ENCODE measurements at places on chromosomes 7 and 10. TPM values are rescaled to one million over a fixed set of nuclear protein-coding genes. Genes with fewer than 3 reads are reported as not detected.
A peak's percentile ranks its signal among the peaks of the same experiment; 100 is the strongest.

GRCh38 chr10:132584081-132584480, 46.5 kb downstream of the INPP5A start:
- H3K36me3 ChIP-seq: peaks cover 15% of the 10 kb centered on the region
- H3K4me3 ChIP-seq: no peak overlapping the region
- H3K27me3 ChIP-seq: no peaks in the 10 kb centered on the region
- no peak overlapping the region for H3K27ac ChIP-seq
- DNase-seq: no peak

DNA sequence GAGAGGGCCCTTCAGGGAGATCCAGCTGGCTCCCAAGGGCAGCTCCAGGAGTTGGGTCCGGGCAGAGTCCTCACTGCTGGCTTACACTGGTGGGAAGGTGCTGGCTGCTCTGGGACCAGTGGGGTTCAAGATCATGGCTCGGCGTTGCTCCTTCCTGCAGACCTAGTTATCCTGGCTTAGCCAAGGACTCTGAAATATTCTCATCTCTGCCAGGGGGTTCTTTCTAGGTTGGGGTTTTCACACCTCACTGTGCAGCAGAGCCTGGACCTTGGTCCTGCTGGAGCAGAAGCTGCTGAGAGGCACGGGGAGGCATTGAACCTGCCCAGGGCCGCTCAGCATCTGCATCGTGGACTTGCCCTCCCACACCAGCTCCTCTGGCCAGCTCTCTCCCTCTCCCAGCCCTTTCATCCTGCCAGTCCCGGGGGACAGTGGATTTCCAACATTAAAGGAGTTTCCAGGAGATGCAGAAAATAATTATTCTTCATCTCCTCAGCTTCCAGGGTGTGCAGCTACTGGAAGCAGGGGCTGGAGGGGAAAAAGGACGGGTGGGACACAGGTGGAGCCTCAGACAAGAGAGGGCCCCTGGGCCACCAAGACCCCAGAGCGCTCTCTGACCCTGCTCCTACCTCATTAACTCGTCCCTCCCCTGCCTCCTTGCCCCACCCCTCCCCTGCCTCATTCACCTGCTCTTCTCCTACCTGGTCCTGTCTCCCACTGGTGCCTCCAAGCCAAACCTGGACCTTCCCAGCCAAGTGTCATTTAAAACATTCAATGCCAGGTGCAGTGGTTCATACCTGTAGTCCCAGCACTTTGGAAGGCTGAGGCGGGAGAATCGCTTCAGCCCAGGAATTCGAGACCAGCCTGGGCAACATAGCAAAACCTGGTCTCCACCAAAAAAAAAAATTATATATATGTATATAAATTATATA, 42.5 kb downstream of the JAKMIP3 start:
- H3K27ac ChIP-seq: no peak overlapping the region
- no peaks in the 10 kb centered on the region for H3K4me1 ChIP-seq
- DNase-seq: no peak
- H3K27me3 ChIP-seq: no peaks in the 10 kb centered on the region
- no peak overlapping the region for H3K4me3 ChIP-seq
- no peaks in the 10 kb centered on the region for H3K36me3 ChIP-seq

GRCh38 chr7:41002741-41003610, 699.9 kb downstream of the INHBA start:
- no peaks in the 10 kb centered on the region for H3K36me3 ChIP-seq
- H3K4me1 ChIP-seq: no peaks in the 10 kb centered on the region
- no peaks in the 10 kb centered on the region for H3K27me3 ChIP-seq

DNA sequence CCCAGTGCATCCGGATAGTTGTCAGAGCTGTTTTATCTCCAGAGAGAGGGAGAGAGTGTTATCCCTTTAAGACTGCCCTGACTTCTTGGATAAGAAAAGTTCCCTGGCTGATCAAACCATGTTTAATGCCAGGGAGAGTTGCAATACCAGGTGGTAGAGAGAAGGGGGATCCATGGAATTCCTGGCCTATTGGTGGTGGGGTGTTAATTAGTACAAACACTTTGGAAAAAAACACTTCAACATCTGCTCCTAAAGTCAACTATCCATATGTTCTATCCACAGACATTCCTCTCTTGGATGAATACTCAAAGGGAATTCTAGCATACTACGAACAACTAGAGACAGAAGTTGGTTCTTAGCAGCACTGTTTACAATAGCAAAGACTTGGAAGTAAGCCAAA, 307.2 kb downstream of the TCERG1L start:
- H3K4me1 ChIP-seq: no peaks in the 10 kb centered on the region
- no peak for DNase-seq
- H3K36me3 ChIP-seq: no peaks in the 10 kb centered on the region
- H3K27ac ChIP-seq: no peak overlapping the region

- no peak overlapping the region for H3K4me3 ChIP-seq
- no peaks in the 10 kb centered on the region for H3K27me3 ChIP-seq
- H3K4me1 ChIP-seq: no peaks in the 10 kb centered on the region
- peaks cover 33% of the 10 kb centered on the region for H3K36me3 ChIP-seq
Observed at GRCh38 chr10:94521276-94522250, 24.0 kb upstream of the HELLS start.

- peaks cover 3% of the 10 kb centered on the region for H3K36me3 ChIP-seq
- no peak overlapping the region for H3K27ac ChIP-seq
- H3K4me1 ChIP-seq: peaks cover 7% of the 10 kb centered on the region
- peak overlapping the region; percentile 68 for H3K4me3 ChIP-seq
Observed at GRCh38 chr10:24209432-24209771, 464 bp downstream of the KIAA1217 start.

GRCh38 chr7:100248483-100248882, 28.7 kb downstream of the PVRIG start:
- no peak overlapping the region for H3K4me3 ChIP-seq
- H3K36me3 ChIP-seq: peaks cover 2% of the 10 kb centered on the region
- no peak for DNase-seq
- H3K27me3 ChIP-seq: no peaks in the 10 kb centered on the region
- peaks cover 6% of the 10 kb centered on the region for H3K4me1 ChIP-seq

DNA sequence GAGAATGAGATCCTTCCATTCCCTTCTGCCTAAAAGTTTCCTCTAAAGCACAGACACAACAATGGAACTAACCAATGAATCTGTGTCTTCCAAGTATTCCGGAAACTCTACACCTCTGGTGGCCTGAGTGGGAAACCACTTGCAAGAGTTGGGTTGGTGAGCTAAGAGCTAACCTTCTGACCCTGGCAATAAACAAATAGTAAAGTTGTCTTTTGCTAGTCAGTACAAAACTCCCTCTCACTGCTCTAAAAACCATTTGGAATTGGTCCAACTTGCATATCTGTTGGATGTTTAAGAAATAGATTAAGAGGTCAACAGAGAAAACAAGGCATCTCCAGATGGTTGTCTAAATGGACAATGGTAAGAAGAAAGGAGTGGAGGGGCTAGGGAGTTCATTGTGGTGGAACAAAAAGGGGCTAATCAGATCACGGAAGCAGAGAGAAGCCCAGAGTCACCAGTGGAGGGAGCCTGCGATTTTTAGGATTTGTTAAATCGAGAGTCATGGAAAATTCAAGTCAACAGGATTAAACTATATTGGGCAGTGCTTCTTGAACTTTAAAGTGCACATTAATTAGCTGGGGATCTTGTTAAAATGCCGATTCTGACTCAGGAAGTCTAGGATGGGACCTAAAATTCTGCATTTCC, 192.3 kb downstream of the EVX1 start:
- no peak for DNase-seq
- no peak overlapping the region for H3K27ac ChIP-seq
- H3K27me3 ChIP-seq: no peaks in the 10 kb centered on the region
- no peak overlapping the region for H3K4me3 ChIP-seq
- H3K4me1 ChIP-seq: no peaks in the 10 kb centered on the region
- H3K36me3 ChIP-seq: no peaks in the 10 kb centered on the region

GRCh38 chr10:86665218-86665607, 3.1 kb upstream of the LDB3 start:
- no peak overlapping the region for H3K4me3 ChIP-seq
- no peak overlapping the region for H3K27ac ChIP-seq
- no peaks in the 10 kb centered on the region for H3K36me3 ChIP-seq

- no peaks in the 10 kb centered on the region for H3K36me3 ChIP-seq
- no peak overlapping the region for H3K4me3 ChIP-seq
- DNase-seq: no peak
- H3K27ac ChIP-seq: no peak overlapping the region
- H3K27me3 ChIP-seq: no peaks in the 10 kb centered on the region
Observed at GRCh38 chr10:78596556-78596955, 472.2 kb upstream of the ZMIZ1 start.

Gene CDC123
- polyA plus RNA-seq: 66.2 TPM

Gene SUN3
- not detected for polyA plus RNA-seq

Gene MAGI2
- polyA plus RNA-seq: 0.22 TPM

Gene ZNF727
- not detected for polyA plus RNA-seq

Gene DDC
- polyA plus RNA-seq: 270 TPM

Measured in small intestine (tissue), 16 donors.